ENCODE measurements at places on chromosomes 12 and 14.

- DNase-seq, result no peak
These were observed 239.4 kb downstream of the C12orf75 start for GRCh38 chr12:105569886-105570285.

DNA sequence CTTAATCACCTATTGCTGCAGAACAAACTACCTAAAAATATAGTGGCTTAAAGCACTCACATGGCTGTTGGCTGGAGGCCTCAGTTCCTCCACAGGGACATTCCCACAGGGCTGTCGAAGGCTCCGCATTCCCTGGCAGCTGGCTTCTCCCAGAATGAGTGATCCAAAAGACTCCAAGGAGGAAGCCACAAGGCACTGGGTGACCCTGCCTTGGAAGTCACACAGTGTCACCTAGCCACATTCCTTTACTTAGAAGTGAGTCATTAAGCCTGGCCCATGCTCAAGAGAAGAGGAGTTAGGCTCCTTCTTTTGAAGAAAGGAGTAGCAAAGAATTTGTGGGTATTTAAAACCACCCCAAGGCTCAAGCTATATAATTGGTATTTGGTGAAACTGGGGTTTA is 63.9 kb upstream of the MAP1LC3B2 start:
- no peak for DNase-seq

- no peak for DNase-seq
These were observed 241.7 kb downstream of the AEBP2 start for GRCh38 chr12:19681007-19681406.

DNA sequence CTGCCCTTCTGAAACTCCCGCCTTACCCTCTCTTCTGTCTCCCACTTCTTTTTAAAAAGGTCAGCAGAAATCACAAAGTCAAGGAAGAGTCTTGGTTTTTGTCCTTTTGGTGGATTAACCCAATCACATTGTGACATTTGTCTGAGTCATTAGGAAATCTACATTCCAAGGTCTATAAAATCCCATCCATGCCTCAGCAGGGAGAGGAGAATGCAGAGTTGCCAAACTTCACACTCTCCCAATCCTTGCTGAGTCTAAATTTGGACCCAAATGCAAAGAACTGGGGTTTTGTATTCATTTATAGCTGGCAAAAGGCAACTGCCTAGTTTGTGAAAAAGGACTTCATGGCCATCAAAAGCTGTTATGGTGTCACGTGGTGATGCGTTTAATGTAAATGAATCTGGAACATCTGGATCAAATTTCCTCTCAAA is 67.9 kb downstream of the TMEM30B start:
- DNase-seq, result no peak

DNA sequence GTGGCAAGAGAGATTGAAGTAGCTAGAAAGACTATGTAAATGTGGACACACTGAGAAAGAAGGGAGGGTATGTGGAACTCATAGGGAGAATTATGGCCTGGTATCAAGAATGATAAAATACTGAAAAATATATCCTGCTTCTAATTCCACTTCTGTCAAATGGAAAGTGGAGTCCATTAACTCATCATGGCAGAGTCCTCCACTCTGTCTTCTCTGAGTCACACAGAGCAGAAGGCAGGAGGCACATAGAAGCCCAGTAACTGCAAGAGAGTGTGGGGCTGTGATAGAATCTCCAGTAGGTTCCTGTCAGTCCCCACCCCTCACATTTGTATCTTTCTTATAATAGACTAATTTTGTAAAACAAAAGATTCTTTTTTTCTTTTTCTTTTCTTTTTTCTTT is 223.7 kb downstream of the AKAP6 start:
- no peak for DNase-seq

- DNase-seq, result peak; percentile 35
These were observed 25.5 kb upstream of the DTX1 start for GRCh38 chr12:113030875-113031525.

DNA sequence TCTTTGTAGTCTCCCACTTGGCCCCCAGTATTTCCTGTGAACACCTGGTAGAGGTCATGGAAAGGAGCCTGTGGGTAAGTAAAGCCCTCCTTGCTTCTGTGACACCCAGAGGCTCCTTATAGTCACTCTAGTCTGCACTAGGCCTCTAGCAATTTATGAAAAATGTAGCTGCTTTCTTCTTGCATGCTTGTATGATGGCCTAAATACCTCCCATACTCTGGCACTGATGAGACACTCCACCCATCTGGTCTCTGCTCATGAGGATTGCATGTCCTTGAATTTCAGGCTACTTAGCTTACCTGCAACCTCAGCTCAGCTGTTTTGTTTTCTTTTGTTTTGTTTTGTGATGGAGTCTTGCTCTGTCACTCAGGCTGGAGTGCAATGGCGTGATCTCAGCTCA is 4.6 kb upstream of the A2ML1 start:
- no peak for DNase-seq

DNA sequence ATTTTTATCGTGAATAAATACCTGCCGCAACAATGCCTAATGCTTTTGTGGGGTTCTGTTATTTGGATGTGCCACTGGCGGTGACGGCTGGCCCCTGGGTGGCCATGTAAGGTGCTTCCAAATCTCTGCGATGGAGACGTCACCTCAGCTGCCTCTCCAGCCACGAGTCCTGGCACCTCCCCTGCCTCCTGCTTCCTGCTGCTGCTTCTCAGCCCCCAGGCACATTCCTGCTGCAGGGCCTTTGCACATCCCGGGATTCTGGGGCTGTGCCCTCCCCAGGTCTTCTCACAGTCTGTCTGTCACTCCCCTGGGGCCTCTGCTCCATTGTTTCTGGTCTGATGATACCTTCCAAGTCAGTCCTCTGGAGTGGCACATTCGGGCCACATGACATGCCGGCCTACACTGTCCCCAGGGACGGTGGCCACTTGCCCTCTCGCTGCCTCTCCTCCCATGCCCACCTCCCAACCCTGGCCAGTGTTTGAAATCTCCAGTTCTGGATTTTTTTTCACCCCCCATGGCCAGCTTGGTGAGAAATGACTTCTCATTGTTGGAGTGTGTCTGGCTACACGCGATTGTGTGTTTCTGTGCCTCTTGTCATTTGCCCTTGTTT is 151.8 kb downstream of the KIF26A start:
- no peak for DNase-seq

- DNase-seq, result no peak
These were observed 28.2 kb downstream of the GALNT16 start for GRCh38 chr14:69288011-69288771.

- DNase-seq, result no peak
These were observed 6.7 kb upstream of the C12orf50 start for GRCh38 chr12:88035907-88036289.

- DNase-seq, result no peak
These were observed 75.5 kb upstream of the FZD10 start for GRCh38 chr12:130086797-130087196.

GRCh38 chr14:88194531-88194930 is 128.5 kb downstream of the KCNK10 start:
- no peak for DNase-seq

GRCh38 chr14:65287264-65288131 is 125.0 kb upstream of the FUT8 start:
- DNase-seq, result no peak
